Esophagus muscularis mucosa (tissue), 4 donors: ENCODE measurements at places on chromosomes 6 and 20. TPM values are rescaled to one million over a fixed set of nuclear protein-coding genes. Genes with fewer than 3 reads are reported as not detected.

The DYNLT2 gene
- total RNA-seq, result 0.57 TPM

DNA sequence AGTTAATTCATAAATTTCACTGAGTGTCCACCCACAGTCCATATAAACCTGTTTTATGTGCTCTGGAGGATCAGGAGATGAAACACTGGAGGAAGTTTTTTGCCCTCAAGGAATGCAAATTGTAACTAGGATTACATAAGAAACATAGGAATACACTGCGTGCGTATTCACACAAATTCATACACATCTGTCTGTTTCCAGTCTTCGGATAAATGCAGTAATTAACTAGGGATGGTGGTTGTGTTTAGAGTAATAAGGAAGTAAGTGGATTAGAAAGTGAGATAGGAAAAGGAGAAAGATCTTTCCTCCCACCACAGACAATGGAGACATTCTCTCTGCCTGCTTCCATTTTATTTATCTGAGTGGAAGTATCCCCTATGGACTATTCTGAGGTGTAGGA lies 35.7 kb upstream of the POPDC3 start:
- DNase-seq, result no peak

DNA sequence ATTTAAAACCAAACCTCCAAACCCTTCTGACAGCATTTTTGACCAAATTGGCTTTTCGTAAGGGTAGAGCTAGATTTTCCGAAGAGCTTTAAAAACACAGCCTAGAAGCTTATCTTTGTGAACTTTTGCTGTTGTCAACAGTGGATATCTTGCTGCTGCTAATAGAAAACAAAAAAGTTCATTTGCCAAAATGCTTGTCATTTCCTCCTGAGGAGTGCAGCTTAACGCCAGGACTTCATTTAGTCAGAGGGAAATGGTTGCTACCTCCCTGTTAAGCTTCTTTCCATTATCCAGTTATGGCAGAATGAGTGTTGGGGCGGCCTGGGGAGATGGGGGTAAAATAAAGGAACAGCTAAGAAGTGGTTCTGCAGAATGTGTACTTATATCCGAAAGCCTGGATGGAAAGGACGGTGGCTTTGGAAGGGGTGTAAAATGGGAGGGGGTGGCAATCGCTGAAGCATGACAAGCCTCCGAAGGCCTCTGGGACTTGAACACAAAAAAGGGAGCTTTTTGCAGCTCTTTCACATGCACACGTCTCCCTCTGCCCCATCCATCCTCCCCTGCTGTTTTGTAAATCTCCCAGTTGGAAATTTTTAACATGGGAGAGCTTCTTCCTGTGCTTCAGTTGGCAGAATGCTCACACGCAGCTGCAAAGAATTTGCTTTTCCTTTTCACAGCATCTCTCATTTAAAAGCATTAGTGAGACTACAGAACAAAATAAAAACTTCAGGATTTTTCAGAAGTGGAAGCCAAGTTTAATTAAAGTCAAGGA lies 22.5 kb downstream of the JARID2 start:
- no peak for DNase-seq

GRCh38 chr6:21504790-21505189 lies 88.8 kb upstream of the SOX4 start:
- no peak for DNase-seq
